D721Med (cell line): ENCODE measurements at places on chromosomes 3 and 15.

DNA sequence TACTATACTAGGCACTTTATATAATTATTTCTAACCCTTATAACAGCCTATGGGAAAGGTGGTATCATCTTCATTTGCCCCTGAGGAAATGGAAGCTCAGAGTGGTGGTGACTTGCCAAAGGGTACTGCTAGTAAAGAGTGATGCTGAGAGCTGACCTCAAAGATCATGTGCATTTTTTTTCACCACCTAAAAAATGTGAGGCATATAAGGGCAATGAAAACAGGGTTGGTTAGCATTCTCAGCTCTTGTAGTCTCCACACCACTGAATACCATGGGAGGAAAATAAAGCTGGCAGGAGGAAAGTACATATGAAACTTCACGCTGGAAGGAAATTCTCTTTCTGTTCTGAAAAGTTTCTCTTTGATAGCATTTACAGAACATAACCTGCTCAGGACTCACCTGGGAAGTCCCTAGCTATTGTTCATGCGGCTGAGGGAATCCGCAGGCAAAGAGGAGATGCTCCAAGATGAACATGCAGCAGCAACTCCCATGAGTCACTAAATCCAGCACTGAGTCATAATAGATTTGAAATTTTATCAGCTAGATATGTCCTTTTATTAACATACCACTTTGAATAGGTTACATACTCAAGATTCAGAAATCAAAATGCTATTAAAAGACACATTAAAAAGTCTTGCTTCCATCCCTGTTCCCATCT, 17.3 kb downstream of the FAIM start:
- no peak for DNase-seq

- no peak for DNase-seq
Measured at GRCh38 chr15:68578980-68579935, at the start of gene CORO2B. Gene CORO2B, plus strand, starts transcription at chr15:68578993. Its CDS starts 270 bp downstream, at chr15:68579263.

DNA sequence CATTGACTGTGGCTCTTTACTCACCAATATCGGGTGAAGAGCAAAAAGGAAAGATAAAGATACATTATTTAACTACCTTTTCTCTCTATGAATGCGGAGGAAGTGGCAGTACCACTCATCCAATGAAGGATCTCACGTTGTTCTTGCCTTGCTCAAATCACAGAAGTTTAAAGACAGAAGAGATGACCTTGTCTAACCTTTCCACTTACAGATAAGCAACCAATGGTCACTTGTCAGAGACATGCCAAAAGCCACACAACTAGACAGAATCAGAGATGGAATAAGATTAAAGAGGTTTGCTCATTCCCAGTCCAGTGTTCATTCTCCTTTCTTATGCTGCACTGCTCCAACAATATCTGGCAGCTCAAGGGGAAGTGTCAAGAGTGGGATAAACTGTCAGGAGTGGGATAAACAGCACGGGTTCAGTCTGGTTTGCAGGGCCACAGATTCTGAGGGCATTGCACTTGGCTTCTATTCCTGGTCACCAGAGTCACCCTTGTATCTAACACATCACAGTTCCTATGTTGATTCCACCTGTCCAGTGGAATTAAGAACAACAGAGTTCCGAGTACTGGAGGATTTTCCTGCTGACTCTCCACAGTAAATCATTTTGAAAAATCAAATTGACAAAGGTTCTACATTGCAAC, 6.7 kb downstream of the VPS13C start:
- DNase-seq = no peak

GRCh38 chr15:25989327-25989726, 126.2 kb upstream of the ATP10A start:
- no peak for DNase-seq

GRCh38 chr3:169769287-169770181, at the start of gene ACTRT3:
Gene ACTRT3, minus strand, starts transcription at chr3:169769561. Its CDS starts 41 bp downstream, at chr3:169769520.
- DNase-seq = no peak

DNA sequence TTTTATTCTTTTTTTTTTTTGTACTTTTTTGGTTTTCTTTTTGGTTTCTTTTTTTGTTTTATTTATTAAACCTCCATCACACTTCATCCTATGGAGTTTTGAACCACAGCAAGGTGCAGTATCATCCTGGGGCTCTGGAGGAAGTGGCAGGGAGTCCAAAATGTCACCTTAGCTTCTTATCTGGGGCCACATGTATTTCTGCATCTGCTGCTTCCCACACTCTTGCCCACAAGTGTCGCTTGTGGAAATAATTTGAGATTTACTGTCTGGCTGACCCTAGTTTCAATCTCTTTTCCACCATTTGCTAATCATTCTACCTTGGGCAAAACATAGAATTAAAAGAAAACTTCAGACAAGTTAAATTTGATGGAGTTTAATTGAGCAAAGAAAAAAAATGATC, 6.4 kb downstream of the OPA1 start:
- no peak for DNase-seq

GRCh38 chr3:186385856-186386602, 24.0 kb upstream of the DGKG start:
- no peak for DNase-seq

- no peak for DNase-seq
Measured at GRCh38 chr3:187983484-187984124, 170.4 kb upstream of the LPP start.

- no peak for DNase-seq
Measured at GRCh38 chr3:171803044-171803443, 7.2 kb downstream of the PLD1 start.

DNA sequence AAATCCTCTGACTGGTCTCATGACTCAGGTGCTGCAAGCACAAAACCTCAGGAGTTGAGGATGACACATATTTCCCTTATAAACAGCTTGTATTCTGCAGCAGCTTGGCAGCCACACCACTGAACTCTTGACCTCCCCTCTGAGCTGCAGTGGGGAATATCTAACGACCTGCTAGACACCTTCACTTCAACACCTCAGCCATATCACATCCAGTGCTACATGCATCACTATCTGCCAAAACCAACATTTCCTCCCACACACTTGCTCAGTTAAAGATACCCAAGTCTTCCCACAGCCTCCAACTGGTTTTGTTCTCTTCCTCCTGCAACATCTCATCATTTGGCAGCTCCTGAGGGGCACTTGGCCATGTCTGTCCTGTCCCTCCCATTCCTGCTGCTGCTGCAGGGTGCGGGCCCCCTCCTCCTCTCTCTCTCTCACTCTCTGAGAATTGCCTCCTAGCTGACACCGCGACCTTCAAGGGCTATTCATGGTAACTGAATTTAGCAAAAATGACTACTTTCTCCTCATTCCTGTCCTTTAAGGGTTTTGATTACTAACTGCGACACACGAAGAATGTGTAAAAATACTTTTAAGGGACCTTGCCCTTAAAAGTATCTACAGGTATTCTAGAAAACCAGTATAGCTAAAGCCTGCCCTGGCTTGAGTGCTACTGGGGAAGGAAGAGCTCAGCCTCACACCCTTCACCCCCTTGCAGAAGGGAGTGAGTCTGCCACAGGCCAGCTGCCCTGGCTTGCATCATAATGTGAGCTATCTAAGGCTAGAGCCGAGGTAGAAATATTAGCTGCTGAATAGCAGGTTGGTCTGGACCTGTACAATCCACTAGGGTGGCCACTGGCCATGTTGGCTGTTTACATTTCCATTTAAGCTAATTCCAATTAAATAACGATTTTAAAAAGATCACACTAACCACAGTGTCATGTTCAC, 5.0 kb upstream of the CCR9 start:
- DNase-seq = no peak

DNA sequence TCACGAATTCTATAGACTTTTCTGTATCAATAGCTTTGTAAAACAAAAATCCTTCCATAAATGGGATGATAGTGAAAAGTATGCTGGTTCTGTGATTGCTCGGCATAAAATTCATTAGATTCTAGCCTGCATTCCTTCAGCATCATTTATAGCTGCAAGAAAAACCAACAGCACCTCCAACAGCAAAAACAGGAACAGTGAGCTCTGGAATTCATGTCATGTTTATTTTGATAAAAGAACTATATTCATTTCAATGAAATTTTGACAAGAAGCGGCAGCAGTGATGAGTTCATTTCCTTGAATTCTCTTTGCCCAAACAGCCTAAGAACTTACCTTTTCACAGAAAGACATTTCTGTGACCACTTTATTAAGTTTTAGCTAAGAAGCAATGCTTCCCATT, 515.2 kb upstream of the CCDC54 start:
- no peak for DNase-seq

GRCh38 chr15:57555270-57555669, 36.4 kb upstream of the MYZAP start:
- no peak for DNase-seq

- no peak for DNase-seq
Measured at GRCh38 chr3:72630327-72630968, 217.8 kb downstream of the SHQ1 start.

DNA sequence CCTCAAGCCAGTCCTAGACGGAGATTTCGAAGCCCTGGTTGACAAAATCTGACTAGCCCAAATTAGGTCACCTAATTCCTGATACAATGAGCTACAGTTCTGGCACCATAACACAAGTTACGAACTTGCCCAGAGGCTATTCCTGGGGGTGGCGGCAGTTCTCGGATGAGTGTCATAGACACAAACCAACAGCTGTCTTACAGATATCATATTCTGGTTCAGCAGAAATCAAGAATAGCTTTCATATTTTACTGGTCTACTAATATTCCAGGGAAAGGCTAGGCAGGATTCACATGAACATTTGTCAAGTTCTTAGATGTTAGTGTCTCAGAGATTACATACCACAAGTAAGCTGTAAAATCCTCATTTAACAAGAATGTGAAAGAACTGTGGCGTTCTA, 8.8 kb downstream of the ANAPC13 start:
- no peak for DNase-seq

DNA sequence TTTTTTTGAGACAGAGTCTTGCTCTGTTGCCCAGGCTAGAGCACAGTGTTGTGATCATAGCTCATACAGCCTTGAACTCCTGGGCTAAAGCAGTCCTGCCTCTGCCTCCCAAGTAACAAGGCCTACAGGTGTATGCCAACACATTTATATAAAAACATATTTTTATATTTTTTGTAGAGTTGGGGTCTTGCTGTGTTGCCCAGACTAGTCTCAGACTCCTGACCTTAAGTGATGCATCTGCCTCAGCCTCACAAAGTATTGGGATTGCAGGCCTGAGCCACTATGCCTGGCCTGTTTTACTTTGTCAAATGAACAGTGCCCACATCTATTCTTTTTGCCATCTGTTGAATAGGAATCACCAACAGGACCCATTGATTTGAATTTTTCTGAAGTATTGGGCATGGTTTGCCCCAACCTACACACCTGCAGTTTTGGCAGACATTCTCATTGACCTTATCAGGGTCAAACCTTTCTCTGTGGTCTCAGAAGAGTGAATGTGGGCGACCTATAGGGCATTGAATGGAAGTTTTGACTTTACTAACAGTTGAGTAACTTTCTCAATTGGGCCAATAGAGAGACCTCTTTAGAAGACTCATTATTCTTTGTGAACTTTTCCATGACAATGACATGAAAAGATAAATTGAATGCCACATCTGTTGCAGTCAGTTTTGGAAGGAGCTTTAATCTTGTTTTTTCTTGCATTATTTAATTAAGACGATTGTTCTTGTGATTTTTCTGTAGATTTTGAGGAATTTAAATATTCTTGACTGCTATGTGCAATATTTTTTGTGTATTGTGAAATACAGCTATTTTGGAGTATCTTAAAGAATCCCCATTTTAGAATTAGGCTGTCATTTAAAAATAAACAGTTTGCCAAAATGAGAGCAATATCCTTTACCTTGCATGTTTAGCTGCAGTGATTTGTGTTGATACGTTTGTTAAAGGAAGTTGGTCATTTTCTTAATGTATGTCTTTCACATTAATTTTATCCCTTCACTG, 2.7 kb downstream of the IREB2 start:
- DNase-seq = no peak

GRCh38 chr3:30586806-30587486, 19.5 kb upstream of the TGFBR2 start:
- no peak for DNase-seq

GRCh38 chr3:122004991-122005565, 17.0 kb downstream of the ILDR1 start:
- no peak for DNase-seq

DNA sequence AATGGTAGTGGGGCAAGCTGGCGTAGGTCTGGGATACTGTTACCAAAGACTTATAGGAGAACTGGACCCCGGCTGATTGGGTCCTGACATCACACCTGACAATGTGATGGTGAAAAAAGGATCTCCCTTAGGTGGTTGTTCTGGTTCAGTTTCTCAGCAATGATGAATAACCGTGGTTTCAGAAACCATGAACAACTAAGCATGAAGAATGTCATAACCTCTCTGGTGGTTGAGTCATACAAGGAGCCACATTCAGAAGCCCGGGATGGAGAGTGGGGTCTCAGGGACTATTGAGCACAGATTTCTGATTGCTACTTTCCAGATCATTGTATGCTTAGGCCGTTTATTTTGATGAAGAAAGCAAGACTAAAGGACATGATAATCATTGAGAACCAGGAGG, 17.4 kb downstream of the GPR160 start:
- DNase-seq = no peak

- no peak for DNase-seq
Measured at GRCh38 chr3:46334741-46335478, 19.0 kb upstream of the CCR2 start.
